ENCODE measurements at places on chromosomes 7 and 10. TPM values are rescaled to one million over a fixed set of nuclear protein-coding genes. Genes with fewer than 3 reads are reported as not detected.

Gene UTF1
- not detected for total RNA-seq

Gene SPDYE16
- total RNA-seq: not detected

Gene CARD11
- total RNA-seq: not detected

Gene CHST15
- total RNA-seq: 73.6 TPM

Gene FKBP6
- not detected for total RNA-seq

Gene IGF2BP3
- 70.0 TPM for total RNA-seq

Gene SHLD2
- 29.3 TPM for total RNA-seq

Gene AKR1C8
- not detected for total RNA-seq

Gene PILRB
- total RNA-seq: 38.7 TPM

Gene SRGN
- 30.0 TPM for total RNA-seq

Gene INSYN2A
- total RNA-seq: 4.6 TPM

Gene TMEM130
- 1.5 TPM for total RNA-seq

Gene TWIST1
- 53.4 TPM for total RNA-seq

Gene NXPH1
- not detected for total RNA-seq

Gene KCP
- 0.55 TPM for total RNA-seq

Gene SPRN
- total RNA-seq: 2.2 TPM

Gene MAT1A
- total RNA-seq: not detected

Gene SEMA3E
- 1.6 TPM for total RNA-seq

Gene TMEM178B
- total RNA-seq: 0.99 TPM

Gene TMEM236
- 0.08 TPM for total RNA-seq

Gene KCNIP2
- 3.5 TPM for total RNA-seq

Gene HOXA6
- total RNA-seq: not detected

Gene SUN3
- not detected for total RNA-seq

Gene CPA2
- not detected for total RNA-seq

Gene SPDYE5
- total RNA-seq: not detected

Gene HELLS
- 22.3 TPM for total RNA-seq

Gene HK1
- total RNA-seq: 59.4 TPM

Gene NACAD
- 9.6 TPM for total RNA-seq

Gene XRCC2
- 1.4 TPM for total RNA-seq

Gene UCN3
- not detected for total RNA-seq
